ENCODE measurements at places on chromosomes 1 and 21.
A peak's percentile ranks its signal among the peaks of the same experiment; 100 is the strongest.

DNA sequence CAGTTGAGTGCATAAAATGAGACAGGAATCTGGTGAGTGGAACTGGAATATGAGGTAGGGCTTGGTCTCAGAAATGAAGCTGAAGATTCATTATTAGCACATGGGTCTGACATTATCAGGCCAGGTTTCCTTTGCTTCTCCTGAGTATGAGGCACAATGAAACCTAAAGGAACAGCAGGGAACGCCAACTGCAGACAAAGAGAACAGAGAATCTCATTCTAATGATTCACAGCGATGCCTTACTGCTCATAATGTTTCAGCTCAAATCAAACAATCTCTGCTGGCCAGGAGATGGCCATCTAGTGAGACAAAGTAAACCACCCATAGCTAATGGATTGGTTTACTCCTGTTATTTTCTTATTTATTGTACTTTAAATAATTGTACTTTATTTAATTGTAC lies 133.5 kb downstream of the C1orf21 start:
- DNase-seq, result no peak

- no peak for DNase-seq
Observed at GRCh38 chr1:229124116-229124515, 146.8 kb upstream of the RAB4A start.

DNA sequence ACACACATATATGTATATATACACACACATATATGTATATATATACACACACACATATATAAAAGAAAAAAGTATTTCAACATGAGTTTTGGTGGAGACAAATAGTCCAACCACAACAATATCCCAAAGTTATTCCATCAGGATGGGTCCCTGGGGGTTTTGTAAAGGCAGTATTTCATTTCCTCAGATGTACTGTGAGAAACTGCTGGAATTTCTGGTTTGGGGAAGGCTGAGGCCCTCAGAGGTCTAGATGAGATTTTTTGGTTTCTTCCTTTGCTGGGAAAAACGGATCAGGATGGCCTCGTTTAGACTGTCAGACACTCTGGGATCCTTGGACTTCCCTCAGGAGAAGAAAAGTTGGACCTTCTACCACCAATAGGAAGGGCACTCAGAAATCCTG lies 36.5 kb upstream of the TENT5B start:
- no peak for DNase-seq

- DNase-seq, result no peak
Observed at GRCh38 chr1:235720544-235720943, 71.0 kb upstream of the GNG4 start.

DNA sequence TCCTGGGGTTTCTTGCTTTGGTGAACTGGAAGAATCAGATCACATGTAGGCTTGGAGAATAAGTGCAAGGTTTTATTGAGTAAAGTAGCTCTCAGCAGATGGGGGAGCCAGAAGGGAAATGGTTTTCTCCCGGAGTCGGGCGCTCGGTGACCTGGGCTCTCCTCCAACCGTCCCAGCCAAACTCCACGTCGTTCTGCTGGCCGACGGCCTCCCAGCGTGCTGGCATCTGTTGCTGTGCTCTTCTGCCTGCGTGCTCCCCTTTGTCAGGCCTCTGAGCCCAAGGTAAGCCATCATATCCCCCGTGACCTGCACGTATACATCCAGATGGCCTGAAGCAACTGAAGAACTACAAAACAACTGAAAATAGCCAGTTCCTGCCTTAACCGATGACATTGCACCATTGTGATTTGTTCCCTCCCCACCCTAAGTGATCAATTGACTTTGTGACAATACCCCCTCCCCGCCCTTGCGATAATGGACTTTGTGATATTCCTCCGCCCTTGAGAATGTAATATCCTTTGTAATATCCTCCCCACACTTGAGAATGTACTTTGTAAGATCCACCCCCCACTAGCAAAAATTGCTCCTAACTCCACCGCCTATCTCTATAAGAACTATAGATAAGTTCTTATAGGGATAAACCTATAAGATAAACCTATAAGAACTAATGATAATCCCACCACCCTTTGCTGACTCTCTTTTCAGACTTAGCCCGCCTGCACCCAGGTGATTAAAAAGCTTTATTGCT lies 88.3 kb downstream of the SMYD3 start:
- peak; percentile 86 for DNase-seq

DNA sequence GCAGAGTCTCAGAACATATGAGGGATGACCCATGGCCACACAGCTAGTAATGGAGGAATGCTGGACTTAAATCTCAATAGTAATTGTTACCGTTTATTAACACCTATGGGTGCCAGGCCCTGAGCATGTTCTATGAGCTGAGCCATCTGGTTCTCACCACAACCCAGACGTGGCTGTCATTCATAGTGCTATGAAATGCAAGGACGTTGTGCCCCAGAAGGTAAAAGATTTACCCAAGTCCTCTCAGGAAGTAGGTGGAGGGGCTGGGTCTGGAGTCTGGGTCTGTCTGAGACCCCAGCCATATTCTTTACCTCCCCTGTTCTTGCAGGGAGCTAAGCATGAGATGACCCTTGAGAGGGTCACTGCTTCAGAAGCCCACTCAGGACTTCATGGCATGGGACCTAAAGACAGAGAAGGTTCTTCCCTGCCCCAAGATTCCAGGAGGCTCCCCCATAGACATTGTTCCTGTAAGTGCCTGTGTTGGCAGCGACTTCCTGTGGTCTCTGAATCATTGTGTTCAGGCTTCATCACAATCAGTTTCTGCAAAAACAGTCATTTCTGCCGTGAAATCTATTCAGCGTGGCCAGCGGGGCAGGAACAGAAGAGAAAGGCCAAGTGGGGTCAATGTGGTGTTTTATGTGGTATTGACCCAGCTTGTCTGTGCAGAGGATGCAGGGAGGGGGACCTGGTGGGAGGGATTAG lies 475.4 kb downstream of the PTPRU start:
- no peak for DNase-seq

GRCh38 chr1:29406814-29407213 lies 170.5 kb downstream of the PTPRU start:
- DNase-seq, result no peak

DNA sequence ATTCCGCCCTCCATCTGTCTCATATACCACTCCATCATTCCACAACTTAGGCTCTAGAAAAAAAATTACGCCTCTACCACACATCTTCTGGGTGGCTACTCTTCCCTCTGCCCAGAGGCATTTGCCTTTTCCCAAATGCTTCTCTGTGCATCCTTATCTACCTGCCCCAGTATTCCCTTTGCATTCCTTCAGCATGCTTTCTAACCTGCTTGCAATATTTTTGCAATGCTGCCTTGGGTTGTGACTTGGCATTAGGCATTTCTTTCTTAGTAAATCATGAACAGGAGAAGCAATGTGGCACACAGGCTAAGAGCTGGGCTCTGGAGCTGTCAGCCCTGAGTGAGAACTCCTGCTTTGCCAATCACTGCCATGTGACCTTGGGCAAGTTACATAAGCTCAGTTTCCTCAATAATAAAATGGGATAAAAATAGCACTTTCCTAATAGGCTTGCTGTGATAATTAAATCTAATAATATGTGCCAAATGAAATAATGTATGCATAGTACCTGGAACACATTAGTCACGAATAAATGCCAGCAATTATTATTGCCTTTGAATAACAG lies 276.0 kb downstream of the ASTN1 start:
- no peak for DNase-seq

DNA sequence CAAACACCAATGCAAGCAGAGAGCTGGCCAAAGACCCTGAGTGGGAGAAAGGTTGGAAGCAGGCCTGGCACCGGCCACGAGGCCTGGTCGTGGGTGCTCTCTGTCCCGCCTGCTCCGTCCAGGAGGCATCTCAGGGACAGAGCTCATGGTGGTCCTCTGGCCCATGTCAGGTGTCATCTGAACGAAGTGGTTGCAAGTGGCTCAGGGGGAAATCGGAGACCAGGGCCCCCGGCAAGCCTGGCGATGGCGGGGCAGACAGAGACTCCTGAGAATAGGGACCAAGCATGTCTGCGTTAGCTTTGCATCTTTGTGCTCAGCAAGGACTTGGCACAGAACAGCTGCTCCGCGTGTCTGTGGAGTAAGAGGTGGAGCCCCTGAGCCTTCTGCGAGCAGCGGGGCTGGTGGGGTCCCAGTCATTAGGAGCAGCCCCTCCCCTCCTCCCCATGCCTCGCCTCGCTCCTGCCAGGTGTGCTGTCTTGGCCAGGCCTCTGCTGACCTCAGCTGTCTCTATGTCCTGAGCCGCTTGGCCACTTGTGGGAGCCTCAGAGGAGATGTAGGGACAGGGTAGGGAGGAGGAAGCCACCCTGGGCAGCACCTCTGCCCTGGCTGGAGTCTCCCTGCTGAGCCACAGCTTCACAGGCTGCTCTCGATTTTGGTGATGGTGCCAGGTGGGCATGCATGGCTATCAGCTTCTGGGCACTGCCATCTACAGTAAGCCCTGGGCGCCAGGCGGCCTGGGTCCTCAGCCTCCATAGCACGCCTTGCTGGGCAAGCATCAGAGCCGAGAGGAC lies 362.9 kb upstream of the VAMP3 start:
- DNase-seq, result no peak

DNA sequence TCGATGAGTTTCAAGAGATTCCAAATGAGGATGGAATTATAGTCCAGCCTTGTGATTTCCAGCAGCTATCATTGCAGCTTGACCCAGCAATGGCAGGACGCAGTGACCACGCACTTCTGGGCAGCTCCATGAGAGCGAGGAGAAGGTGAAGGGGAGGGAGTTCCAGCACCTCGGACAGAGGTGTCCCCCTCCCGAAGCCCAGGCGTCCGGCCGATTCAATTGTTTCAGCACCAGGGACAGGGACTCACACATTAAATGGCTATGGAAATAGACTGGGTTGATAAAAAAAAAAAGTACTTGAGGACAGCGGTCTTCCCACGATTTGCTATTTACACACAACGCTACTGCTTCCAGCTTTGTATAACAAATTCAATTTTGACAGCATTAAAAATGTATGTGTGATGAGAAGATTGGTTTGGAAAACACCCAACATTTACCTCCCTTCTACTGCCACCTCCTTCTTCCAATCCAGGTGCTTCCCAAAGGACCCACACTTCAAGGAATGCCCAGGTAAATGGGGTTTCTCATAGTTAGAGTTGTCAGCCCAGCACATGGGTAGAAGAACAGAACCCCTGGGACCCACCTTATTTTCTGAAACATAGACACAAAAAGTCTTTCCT lies 71.8 kb downstream of the DISP3 start:
- no peak for DNase-seq

GRCh38 chr1:150572918-150573647 lies 6.3 kb downstream of the MCL1 start:
- no peak for DNase-seq

- no peak for DNase-seq
Observed at GRCh38 chr1:228241259-228241658, 33.4 kb downstream of the OBSCN start.

GRCh38 chr1:117363571-117364048 lies 3.6 kb upstream of the MAN1A2 start:
- DNase-seq, result no peak

DNA sequence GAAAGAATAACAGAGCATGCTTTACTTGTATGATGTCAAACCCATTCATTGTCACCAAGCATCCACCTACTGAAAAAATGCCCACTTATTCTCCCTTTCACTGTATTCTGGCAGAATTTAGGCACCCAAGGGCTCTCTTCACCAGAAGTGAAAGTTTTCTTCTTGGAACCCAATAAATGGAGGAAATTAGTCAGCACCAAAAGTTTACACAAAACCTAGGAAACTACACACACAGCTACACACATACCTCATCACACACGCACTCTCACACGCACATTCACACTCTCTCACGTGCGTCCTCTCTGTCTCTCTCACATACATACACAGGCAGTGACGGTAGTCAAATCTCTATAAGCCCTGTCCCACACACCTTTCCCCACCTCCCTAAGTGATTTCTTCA lies 37.6 kb downstream of the MCOLN2 start:
- DNase-seq, result no peak

- DNase-seq, result no peak
Observed at GRCh38 chr1:175976865-175977642, 230.0 kb downstream of the COP1 start.

DNA sequence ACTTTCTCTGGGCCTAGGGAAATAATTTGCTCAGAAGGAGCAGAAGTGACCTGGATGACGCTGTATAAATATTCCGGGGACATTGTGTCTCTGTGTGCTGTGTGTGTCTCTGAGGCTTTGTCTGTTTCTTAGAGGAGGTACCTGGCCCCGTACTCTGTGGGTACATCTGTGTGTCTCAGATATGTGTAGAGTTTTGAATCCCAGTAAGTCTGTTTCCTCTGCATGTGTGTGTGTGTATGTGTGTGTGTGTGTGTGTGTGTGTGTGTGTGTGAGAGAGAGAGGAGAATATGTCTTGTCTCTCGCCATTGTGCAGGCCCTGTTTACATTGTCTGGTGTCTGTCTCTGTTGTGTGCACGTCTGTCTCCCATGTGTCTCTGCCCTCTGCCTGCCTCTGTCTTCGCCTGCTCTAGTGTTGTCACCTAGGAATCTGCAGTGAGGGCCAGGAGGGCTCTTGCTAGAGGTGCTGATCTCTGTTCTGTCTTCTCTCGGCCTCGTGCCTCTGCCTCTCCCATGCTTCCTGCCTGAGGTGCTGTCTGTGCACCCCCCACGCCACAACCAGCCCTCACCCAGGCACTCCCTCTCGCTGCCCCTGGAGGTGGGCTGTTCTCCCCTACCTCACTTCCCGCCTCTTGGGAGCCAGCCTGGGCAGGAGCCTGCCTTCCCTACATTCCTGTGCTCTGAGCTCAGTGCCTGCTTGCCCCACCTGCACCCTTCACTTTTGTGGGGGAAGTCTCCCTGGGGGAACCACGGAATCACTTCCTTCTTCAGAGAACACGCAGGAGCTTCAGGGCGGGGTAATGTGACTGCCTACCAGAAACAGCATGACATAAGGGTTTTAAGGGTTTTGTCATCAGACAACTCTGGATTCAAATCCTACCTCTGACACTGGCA lies 5.9 kb downstream of the MAP7D1 start:
- no peak for DNase-seq

DNA sequence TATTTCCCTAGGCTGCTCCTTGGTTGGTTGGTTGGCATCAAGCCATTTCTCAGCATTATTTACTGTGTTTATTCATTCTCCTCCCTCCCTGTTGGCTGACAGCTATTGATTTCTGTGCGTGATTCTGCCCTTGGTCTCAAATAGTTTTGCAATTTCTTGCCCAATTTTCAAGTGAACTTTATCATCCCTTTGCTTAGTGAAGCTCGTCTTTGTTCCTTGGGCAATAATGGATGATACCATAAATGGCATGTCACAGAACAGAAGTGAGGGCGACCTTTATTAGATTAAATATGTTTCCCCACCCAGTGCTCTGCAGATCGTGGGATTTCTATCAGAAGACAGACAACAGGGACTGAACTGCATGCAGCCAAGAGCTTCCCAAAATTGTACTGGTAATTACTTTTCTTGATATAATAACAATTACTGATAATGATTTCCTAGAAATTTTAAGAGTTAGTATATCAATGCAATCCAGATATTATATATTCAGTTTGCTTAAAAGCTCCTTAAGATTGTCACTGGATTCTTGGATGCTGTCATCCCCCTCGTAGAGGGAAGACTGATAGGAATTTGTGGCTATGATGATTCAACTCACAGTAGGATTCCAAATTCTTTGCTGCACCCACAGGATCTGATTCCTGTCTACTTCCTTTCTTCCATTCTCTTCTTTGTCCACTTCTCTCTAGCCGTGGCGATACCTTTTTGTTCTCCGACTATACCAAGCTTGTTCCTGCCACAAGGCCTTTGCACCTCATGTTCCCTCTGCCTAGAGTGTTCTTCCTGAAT lies 122.1 kb upstream of the KAZN start:
- no peak for DNase-seq

- no peak for DNase-seq
Observed at GRCh38 chr1:208531003-208531750, 287.0 kb upstream of the PLXNA2 start.

Measured in NCI-H446 (cell line).